ENCODE measurements at places on chromosomes 11 and 22.

- DNase-seq, result no peak
Observed at GRCh38 chr11:38278457-38279141, 1680.6 kb upstream of the RAG2 start.

DNA sequence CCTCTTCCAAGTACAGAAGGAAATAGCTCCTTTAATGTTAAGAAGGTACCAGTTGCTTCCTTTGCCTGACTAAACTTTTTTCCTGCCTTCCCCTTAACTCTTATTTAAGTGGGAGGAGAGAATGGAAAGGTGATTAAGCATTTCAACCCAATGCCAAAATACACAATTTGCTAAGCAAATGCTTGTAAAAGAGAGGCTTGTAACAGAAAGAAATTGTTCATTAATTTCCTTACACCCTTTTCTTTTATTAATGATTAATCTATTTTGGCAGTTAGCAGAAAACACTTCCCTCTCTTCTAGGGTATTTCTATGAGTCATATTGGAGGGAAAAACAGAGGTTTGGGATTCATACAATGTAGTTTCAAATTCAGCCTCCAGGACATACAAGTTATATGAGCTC, 427.6 kb upstream of the FAT3 start:
- DNase-seq, result no peak

GRCh38 chr22:35219012-35219411, 38.3 kb upstream of the HMGXB4 start:
- DNase-seq, result no peak

DNA sequence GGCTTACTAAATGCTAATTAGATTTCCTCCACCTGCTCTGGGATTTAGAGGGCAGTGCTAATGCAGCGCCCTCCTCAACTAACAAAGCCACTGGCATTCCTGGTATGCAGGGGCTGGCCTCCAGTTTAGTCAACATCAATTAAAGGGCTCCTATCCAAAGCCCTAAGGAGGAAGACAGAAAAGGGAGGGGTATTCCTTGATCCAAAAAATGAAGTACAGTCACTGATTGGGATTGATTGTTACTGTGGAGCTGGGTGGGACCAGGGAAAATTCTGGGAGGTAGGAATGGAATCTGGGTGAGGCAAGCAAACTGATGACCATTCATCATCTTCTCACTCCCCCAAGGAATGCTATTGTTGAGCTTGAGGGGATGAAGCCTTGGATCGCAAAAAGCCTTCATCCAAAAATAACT, 52.2 kb downstream of the GAB2 start:
- DNase-seq, result no peak

GRCh38 chr22:34879001-34879400, 187.0 kb upstream of the ISX start:
- no peak for DNase-seq

- DNase-seq, result no peak
Observed at GRCh38 chr11:94139416-94139815, 10.8 kb downstream of the PANX1 start.
